Activated CD4-positive, alpha-beta memory T cell treated with anti-CD3 and anti-CD28 coated beads, Interleukin-2, amount 10 ng/mL, durations not matched to agents 7 days and 5 days (primary cell): ENCODE measurements at places on chromosomes 5 and 9. TPM values are rescaled to one million over a fixed set of nuclear protein-coding genes. Genes with fewer than 3 reads are reported as not detected.
A peak's percentile ranks its signal among the peaks of the same experiment; 100 is the strongest.

DNA sequence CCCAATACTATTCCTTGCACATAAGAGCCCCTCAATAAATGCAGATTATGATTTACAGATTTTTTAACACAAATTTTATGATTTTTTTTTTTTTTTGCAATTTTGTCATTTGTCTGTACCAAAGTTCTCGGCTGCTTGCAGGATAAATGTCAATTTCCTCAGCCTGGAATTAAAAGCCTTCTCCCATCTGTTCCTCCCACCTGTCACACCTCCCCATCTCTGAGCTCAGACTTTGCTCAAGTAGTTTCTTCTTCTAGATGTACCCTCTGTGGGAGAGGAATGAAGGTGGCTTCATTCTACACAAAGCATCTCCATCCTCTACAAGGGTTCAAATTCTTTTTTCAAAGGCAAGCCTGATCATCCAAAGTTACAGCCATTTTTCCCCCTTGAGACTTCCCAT, 153.7 kb upstream of the GRAMD2B start:
- no peak overlapping the region for H3K4me3 ChIP-seq
- no peaks in the 10 kb centered on the region for H3K4me1 ChIP-seq
- DNase-seq, result no peak
- no peak overlapping the region for H3K27ac ChIP-seq
- no peaks in the 10 kb centered on the region for H3K27me3 ChIP-seq

The PCDHB3 gene
- not detected for total RNA-seq

- H3K4me3 ChIP-seq, result no peak overlapping the region
- peak; percentile 29 for DNase-seq
- no peak overlapping the region for H3K27ac ChIP-seq
- H3K27me3 ChIP-seq, result peaks cover 34% of the 10 kb centered on the region
- H3K36me3 ChIP-seq, result no peaks in the 10 kb centered on the region
Measured at GRCh38 chr5:176803943-176804498, 6.3 kb upstream of the UNC5A start.

DNA sequence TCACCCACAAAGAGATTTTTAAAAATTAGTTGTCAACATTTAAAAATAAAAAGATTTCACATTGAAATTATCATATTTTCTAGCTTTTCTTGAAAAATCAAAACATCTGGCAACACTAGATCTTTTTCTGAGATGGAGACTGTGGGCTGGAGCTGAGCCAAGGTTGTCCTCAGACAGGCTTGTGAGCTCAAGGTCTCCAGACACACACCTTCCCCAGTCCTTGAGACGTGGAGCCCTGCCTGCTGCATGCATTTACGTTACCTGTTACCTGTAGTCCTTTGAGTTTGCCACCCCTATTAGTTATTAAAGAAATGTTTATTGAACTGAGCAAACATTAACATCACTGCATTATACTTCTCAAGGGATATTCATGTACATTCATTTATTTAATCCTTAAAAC, 87.5 kb upstream of the TLE1 start:
- no peak overlapping the region for H3K27ac ChIP-seq
- no peak for DNase-seq
- no peaks in the 10 kb centered on the region for H3K36me3 ChIP-seq
- H3K4me3 ChIP-seq, result no peak overlapping the region
- H3K27me3 ChIP-seq, result no peaks in the 10 kb centered on the region

DNA sequence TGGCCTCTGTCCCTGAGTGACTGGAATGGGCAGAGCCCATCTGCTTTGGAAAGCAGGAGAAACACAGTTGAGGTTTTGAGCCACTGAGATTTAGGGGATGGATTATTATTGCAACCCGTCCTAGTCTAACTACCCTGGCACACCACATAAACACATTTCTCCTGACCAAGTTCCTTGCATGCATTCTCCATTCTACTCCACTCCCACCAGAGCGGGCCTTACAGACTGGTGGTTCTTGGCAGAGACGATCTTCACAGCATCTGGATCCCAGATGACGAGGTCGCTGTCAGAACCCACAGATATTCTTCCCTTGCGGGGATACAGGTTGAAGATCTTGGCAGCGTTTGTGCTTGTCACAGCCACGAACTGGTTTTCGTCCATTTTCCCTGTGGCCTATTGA, 111.0 kb downstream of the DPYSL3 start:
- no peaks in the 10 kb centered on the region for H3K36me3 ChIP-seq
- no peak for DNase-seq
- H3K27ac ChIP-seq, result no peak overlapping the region
- H3K4me3 ChIP-seq, result no peak overlapping the region

DNA sequence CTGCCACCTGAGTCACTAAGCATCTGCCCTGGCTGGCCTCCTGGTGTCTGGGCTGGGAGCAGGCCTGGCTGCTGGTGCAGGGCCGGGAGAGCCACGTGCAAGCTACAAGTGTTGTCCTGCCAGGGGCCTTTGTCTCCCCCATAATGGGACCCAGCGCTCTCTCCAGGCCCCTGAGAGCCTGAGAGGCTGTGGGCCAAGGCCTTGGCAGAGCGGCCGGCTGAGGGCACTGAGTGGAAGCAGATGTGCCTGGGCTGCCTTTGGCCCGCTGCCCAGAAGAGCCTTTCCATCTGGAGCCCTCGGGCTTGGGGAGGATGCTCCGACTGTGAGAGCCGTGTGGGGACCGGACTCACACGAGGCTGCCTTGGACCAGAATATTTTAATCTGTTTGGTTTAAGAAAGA, 185.5 kb downstream of the RGS3 start:
- H3K36me3 ChIP-seq, result no peaks in the 10 kb centered on the region
- no peak for DNase-seq
- H3K4me1 ChIP-seq, result no peaks in the 10 kb centered on the region
- no peak overlapping the region for H3K4me3 ChIP-seq
- H3K27ac ChIP-seq, result no peak overlapping the region
